NCI-H1092 treated with DMSO at 0.1 percent for 48 hours (cell line): ENCODE measurements at places on chromosomes 6 and 20.

DNA sequence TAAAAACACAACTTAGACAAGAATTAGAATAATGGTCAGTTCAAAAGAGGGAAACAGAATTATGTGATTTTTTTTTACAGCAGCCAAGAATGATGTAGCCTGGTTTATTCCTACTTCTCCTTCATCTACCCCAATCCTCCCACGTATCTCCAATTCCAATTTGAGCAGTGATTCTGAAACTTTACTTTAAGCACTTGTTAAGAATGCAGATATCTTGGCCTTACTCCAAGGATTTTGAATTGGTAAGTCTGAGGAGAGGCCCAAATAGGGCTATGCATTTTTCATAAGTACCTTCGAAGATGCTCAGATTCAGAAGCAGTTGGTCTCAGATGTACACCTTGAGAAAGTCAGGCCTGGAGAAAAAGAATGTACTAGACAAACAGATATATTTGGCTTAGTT is 233.4 kb upstream of the FLRT3 start:
- DNase-seq = no peak

GRCh38 chr6:161804838-161805237 is 531.0 kb upstream of the AGPAT4 start:
- DNase-seq = no peak

GRCh38 chr6:3750317-3751076 is 1.0 kb downstream of the PXDC1 start:
- DNase-seq = peak; percentile 3

- peak; percentile 94 for DNase-seq
Observed at GRCh38 chr20:37984018-37984785, 49.1 kb downstream of the TTI1 start.

DNA sequence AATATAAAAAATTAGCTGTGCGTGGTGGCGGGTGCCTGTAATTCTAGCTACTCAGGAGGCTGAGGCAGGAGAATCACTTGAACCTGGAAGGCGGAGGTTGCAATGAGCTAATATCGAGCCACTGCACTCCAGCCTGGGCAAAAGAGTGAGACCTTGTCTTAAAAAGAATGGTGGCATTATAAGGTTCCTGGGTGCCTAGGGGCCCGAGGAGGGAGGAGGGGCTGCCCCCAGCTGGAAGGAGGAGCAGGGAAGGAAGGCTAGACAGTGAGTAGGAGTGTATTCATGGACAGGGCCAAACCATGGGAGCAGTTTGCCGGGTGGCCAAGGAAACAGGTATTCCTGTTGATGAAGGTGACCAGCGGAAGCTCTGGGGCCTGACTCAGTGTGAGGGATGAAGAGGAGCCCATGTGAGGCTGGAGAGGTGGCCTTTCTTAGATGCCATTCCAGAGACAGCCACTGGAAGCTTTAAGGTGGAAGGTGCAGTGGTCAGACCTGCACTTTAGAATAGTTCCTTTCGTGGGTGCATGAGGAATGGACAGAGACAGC is 24.2 kb downstream of the MANBAL start:
- no peak for DNase-seq

- no peak for DNase-seq
Observed at GRCh38 chr6:17039266-17039665, 62.6 kb upstream of the STMND1 start.

DNA sequence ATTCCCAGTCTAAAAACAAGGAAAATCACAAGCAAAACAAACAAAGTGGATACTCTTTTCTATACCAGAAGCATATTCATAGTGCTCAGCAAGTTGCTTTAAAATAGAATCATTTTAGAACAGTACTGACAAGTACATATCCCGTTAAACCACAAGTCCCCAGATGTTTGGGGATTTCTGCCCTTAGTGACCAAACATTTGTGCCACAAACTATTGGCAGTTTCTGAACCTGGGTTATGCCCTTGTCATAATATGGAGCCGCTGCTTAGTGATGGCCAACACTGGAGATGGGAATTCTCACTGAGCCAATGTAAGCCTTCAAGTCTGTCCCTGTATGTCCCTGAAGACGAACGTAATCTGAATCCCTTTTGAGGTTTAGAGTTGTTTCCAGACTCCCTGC is 436.7 kb upstream of the JAG1 start:
- DNase-seq = no peak

- DNase-seq = no peak
Observed at GRCh38 chr6:11830105-11830504, 51.5 kb upstream of the ADTRP start.

- DNase-seq = no peak
Observed at GRCh38 chr20:58638467-58639181, 12.5 kb upstream of the STX16 start.

GRCh38 chr6:139030228-139030963 is 1.9 kb downstream of the ABRACL start:
- DNase-seq = no peak

- no peak for DNase-seq
Observed at GRCh38 chr6:120278689-120279396, 929.3 kb upstream of the MAN1A1 start.

DNA sequence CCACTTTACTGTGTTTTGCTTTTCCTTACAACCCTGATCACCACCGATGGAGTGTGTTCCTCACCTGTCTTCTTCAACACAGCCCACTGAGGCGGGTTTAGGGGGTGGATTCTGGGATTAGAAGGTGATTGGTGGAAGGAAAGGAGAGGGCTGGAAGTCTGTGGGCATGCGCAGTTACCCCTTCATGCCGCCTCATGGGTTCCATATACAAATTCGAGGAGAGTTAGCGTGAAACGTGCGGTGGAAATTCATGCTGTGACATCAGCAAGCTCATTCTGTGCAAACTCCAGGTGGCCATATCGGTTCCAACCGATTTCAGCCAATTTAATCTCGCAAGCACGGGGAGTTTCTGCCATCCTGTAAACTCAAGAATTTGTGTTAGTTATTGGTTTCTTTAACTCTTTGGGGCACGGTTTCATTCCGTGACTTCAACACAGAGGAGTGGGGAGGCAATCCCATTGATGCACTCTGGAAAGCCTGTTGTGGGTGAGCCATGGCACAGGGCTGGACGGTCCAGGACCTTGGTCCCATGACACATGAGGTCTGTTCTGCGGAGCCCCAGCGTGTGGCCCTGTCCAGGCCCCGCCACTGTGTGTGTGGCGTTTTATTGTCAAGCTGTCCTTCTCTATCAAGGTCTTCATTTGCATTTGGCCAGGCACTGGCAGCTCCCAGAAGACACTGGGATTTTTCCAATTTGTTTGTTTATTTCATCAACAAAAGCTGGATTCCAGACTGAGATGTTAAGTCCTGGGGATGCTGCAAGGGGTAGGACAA is 482.8 kb upstream of the SULF2 start:
- DNase-seq = no peak

DNA sequence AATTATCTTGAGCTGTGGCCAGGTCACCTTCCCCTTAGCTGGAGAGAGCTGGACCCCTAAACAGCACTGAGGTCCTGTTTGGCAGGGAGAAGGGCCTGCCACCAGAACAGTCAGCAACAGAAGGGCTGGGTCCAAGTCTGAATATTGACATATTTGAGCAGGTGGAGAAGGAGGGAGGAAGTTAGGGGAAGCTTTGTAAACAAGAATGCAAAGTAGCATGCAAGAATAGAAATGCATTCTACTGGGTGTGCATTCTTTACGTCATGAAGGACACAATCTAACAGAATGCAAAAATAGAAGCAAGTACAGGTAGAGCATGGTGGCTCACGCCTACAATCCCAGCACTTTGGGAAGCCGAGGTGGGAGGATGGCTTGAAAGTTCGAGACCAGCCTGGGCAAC is 100.5 kb downstream of the QRSL1 start:
- no peak for DNase-seq

GRCh38 chr6:36268478-36269275 is 1.2 kb upstream of the PNPLA1 start:
- DNase-seq = no peak

GRCh38 chr6:157020881-157021343 is 243.7 kb downstream of the ARID1B start:
- DNase-seq = peak; percentile 71

DNA sequence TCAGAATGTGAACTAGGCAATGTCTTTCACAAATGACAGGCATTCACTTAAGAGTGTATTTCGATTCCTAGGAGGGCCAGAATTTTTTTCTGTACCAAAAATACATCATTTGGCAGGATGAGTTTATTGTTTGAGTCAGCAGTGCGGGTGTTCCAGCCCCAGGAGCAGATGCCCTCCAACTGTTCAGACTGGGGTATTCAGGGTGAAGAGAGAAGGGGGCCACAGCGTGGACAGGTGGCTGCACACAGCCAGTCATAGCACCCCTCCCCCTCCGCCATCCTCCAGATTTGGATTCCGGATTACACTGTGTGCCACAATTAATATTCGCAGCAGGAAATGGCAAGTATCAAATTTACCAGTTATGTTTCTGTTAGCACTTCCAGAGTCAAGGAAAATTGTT is 38.6 kb downstream of the RIPOR2 start:
- no peak for DNase-seq

DNA sequence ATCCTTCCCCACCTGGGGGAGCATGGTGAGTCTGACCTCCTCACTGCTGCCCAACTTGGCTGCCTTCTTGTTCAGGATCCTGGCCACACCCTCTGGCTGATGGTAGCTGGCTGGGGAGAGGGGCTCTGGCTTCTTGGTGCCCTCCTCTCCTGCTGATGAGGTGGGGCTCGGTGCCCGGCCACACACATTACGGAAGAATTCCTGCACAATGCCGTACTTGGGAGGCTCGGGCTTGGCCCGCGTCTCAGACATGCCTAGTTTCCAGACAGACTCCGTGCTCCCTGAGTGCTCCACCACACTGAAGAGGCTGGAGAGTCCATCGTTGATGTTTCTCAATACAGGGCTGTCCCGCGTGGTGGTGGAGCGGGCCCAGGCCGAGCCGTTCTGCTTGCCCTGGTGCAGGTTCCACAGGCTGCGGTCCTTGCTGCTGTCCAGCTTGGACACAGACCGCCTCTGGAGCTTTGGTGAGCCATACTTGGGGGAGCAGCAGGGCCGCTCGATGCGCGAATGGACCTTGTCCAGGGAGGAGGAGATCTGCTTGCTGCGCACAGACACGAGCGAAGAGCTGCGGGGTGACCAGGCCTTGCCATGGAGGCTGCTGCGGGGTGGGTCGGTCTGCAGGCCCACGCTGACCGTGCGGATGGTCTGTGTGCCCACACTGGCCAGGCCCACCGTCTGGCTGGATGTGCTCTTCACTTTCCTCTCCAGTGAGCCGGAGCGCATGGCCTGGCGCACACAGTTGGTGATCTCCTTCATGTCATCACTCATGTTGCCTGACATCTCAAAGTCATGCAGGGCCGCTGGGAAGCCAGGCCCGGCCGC is 19.9 kb upstream of the DSN1 start:
- no peak for DNase-seq

DNA sequence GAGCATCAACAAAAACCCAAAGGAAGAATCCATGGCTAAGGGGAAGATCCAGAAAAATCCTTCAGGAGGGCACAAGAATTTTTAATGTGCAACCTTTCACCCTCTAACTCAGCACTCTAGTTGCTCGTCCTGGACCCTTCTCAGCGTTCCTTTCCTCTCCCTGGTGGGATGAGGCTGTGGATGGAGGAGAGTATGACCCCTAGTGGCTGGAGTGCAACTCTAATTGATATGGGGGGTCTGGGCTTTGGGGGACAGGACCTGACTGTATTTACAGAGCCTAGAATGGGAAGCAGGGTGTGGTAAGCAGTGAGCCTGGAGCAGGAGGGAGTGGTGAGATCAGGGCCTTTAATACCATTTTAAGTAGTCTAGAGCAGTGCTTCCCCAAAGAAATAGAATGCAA is 83.9 kb upstream of the CEP85L start:
- DNase-seq = no peak

DNA sequence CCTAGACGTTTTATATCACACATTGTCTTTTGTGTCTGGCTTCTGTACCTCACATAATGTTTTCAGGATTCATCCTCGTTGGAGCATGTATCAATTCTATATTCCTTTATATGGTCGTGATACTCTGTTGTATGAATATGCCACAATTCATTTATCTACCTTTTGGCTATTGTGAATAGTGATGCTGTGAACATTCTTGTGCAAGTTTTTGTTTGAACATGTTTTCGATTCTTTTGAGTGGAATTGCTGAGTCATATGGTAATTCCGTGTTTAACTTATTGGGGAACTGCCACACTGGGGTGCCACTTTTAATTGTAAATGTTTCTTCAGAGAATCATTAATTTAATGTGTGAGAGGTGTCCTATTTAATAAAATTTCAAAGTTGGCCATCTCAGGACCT is 101.2 kb downstream of the SLC35B3 start:
- no peak for DNase-seq

- peak; percentile 3 for DNase-seq
Observed at GRCh38 chr6:143734641-143735063, 56.9 kb downstream of the PHACTR2 start.

GRCh38 chr6:164214066-164214465 is 799.5 kb downstream of the QKI start:
- DNase-seq = no peak

GRCh38 chr6:15841937-15842726 is 179.3 kb upstream of the DTNBP1 start:
- no peak for DNase-seq

GRCh38 chr6:120735641-120736040 is 598.6 kb downstream of the TBC1D32 start:
- DNase-seq = no peak

GRCh38 chr6:169069356-169069755 is 184.3 kb downstream of the THBS2 start:
- no peak for DNase-seq

- no peak for DNase-seq
Observed at GRCh38 chr6:96058082-96058481, 42.3 kb downstream of the FUT9 start.

DNA sequence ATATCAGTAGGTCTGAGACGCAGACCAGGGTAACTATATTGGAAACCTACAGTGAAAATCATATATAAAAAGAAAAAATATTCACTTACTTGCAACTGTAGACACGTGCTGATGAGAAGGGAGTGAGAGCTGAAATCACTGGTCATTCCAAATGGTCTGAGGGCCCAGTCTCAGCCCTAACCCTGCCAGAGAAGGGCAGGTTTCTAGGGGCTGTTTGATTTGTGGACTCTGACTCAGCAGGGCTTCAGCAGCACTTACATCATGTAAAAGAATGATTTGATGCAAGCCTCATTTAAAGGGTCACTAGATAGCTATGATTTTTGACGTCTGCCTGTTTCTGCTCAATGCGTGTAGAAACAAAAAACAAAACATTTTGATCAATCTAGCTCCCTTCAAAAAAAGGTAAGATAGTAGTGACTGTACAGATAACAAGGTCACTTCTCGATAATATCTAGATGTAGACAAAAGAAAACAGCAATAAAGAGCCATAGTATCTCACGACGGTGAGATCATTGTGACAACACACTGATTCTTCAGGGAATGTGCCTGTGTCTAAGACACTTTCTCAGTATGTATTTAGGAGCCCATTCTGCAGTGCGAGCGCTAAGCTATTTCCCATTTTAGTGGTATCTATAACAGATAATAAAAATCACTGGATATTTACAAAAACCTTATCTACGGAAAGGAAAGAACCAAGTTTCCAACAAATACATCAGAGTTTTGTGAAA is 307.2 kb downstream of the HIVEP2 start:
- DNase-seq = no peak
